Mucosa of gallbladder (tissue), 1 donor: ENCODE measurements at places on chromosomes 6 and 20.

- DNase-seq, result no peak
These were observed 41.2 kb downstream of the SLX4IP start for GRCh38 chr20:10476319-10476724.

- DNase-seq, result no peak
These were observed 336.3 kb downstream of the CD83 start for GRCh38 chr6:14453712-14454472.

GRCh38 chr6:116396441-116396840, 25.7 kb downstream of the DSE start:
- no peak for DNase-seq

GRCh38 chr20:60258255-60258863, 300.1 kb downstream of the CDH26 start:
- DNase-seq, result peak; percentile 84

- no peak for DNase-seq
These were observed 93.6 kb downstream of the SNAP91 start for GRCh38 chr6:83615025-83615999.

GRCh38 chr6:132568611-132569010, 1.5 kb upstream of the TAAR6 start:
- no peak for DNase-seq

DNA sequence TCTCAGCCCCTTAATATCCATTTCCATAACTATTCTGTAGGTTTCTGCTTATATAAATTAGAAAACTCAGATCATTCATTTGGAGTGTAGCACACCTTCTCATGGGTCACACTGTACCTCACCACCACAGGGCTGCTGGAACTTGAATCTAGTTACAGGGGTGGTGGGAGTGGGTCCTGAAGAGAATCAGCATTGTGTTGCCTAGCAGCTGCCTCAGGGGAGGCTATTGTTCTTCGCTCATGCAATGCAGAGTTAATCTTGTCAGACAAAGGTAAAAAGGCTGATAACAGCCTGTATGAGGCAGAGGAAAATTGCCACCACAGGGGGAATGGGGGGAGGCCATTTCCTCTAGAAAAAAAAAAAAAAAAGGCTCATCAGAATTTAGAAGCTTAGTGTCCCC, 496.0 kb upstream of the ADGRB3 start:
- DNase-seq, result no peak

DNA sequence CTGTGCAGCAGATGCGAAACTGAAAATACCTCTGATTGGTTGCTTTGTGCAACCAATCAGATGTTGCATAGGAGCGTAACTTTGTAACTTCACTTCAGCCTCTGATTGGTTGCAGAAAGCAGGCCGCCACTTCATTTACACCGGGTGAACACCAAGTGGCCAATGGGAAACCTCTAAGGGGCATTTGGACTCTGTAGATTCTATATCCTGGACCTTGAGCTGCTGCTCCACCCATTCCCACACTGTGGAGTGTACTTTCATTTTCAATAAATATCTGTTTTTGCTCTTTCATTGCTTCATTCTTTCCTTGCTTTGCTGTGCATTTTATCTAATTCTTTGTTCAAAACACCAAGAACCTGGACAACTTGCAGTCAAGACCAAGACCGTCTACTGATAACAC, 14.1 kb upstream of the NXT1 start:
- no peak for DNase-seq

GRCh38 chr6:16825784-16826183, 64.5 kb upstream of the ATXN1 start:
- DNase-seq, result no peak

- DNase-seq, result no peak
These were observed 338 bp downstream of the UTRN start for GRCh38 chr6:144285548-144285797.

DNA sequence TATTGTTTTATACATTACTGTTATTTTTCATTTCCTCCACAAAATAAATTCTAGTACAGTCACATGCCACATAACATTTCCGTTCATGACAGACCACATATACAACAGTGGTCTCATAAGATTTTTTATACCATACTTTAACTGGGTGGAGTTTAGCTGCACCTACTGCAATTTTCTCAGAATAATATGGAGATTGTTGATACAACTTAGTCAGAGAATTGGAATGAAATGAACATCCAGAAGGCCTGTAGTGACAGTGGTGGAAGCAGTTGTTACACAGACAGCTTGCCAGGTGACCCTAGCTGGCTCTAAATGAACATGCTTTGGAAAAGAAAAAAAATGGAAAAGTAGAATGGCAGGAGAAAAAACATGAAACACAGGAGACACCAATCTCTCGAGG, 183.2 kb upstream of the TCF21 start:
- DNase-seq, result no peak

GRCh38 chr20:37564388-37565133, 36.9 kb upstream of the BLCAP start:
- DNase-seq, result peak; percentile 25

GRCh38 chr20:45878076-45878761, 2.8 kb upstream of the ZSWIM1 start:
- no peak for DNase-seq

- DNase-seq, result no peak
These were observed 104.5 kb downstream of the MKKS start for GRCh38 chr20:10329387-10330005.

DNA sequence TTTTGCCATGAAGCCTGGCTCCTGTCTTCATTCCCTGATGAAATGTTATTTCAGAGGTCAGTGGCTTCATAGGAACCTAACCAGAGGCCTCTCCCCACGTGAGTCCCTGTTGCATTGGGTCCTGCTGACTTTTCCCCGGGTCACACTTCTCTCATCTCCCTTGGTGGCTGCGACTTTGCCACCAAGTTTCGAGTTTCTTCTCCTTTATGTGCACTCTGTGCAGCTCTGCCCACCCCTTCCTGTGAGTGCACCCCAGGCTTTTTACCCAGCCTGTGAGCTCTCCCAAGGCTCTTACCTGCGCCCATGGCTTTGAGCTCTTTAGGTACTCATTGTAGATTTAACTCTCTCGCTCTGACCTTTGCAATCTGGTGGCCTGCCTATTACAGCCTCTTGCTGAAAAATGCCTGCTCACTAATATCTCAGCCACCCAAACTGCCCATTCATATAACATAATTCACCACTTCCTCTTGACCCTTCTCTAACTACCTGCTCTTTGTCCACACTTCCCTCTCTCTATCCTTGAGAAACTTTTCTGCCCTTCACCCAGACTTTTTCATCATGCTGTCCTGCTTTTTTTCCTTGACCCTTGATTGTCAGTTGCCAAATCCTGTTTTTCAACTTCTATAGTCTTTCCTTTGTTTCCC, 105.9 kb downstream of the SASH1 start:
- no peak for DNase-seq

GRCh38 chr6:150687508-150687907, 87.8 kb downstream of the PLEKHG1 start:
- peak; percentile 51 for DNase-seq

DNA sequence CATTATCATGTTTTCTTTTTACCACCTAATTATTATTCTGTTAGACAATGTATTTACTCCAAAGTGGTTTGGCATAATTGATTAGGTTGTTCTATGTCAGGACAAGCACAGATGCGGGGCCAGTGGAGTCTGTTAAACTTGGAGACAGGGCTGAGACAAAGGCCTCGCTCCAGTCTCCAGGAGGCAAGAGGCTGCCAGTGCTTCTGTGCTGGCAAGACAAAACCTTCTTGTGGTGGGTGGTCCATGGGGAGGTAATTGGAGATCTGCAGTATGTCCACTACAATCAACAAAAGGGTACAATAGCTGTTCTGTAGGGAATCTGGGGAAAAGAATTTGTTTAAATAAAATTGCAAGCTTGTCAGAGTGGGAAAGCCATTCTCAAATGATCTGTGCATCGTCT, 677.2 kb upstream of the SLC35B3 start:
- no peak for DNase-seq
